ENCODE measurements at places on chromosomes 7 and 10. TPM values are rescaled to one million over a fixed set of nuclear protein-coding genes. Genes with fewer than 3 reads are reported as not detected.
A peak's percentile ranks its signal among the peaks of the same experiment; 100 is the strongest.

DNA sequence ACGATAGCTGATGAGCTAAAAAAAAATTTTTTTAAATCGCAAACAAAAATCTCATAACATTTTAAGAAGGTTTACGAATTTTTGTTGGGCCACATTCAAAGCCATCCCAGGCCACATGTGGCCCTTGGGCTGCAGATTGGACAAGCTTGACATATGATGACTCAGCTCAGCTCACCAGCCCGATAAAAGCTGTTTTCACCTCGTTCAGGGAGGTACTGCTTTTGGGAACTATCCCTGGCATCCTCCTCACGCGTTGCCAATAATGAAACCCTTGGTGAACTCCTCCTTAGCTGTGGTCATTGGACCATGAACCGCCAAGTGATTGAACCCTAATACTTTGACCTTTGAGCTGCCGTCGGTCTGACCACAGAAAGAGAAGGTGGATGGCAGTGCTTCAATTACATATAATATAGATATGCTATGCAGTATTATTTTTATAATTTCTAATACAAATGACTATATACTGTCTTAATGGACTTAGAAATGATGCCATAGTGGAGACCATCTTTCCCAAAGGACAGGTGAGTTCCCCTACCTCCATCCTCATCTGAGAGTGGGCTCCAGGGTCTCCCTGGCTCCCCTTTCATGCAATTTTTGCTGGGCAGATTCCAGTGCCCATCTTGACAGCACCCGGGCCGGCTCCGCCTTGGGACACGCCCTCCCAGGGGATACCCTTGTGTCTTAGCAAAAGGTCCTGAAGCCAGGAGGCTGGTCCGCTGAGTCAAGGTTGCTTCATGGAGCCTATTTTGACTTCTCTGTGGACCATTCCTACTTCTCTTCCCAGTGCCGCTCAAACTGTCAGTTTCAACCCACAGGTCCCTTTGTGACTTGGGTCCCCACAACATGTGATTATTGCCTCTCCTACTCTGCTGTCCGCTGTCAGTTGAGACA, 707.2 kb downstream of the PARD3 start:
- no peak for DNase-seq

GRCh38 chr10:21125471-21126228, 228.5 kb upstream of the NEBL start:
- DNase-seq, result no peak

DNA sequence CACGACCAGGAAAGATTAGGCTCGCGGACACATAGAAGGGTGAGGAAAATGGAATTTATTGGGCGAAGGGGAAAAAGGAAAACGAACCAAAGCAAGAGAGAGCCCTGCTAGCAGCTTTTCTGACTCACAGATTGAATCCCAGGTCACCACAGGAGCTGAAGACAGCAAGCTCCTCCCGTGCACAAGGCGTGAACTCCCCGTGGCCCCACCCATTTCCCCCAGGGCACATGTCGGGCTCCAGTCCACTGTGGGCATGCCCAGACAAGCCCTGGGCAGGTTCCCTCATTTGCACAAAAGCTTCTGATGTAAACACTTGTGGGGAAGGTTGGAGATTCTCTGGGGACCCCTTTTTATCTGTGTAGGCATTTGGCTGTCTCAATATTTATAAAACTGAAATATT, 582.4 kb downstream of the SUGCT start:
- DNase-seq, result peak; percentile 77

DNA sequence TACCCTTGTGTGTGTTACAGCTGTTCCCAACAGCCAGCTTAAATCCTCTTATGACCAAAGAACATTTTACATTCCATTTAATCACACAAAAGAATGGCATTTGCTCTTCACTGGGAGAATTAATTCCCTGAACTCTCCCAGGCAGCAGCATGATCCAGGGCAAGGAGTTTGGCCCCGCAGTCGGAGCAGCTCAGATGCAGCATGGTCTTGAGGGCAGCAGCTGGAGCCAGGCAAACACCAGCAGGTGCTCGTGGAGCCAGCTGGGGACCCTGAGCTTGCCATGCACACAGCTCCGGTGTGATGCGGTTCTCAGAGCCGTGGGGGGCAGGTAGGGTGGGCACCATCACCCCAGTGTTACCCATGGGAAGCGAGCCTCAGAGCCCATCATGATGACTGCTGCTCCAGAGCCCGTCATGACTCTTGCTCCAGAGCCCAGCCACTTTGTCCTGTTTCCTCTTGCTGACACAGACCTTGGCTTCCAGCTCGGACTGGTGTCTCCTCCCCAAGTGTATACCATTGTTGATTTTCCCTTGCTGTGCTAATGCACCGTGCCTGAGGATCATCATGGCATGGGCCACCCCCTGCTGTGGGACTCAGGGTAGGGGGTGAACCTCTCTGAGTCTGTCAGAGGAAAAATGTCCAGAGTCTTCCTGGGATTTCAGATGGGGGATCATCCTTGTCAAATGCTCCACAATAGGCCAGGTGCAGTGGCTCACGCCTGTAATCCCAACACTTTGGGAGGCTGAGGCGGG, 75.8 kb downstream of the ZRANB1 start:
- DNase-seq, result no peak

DNA sequence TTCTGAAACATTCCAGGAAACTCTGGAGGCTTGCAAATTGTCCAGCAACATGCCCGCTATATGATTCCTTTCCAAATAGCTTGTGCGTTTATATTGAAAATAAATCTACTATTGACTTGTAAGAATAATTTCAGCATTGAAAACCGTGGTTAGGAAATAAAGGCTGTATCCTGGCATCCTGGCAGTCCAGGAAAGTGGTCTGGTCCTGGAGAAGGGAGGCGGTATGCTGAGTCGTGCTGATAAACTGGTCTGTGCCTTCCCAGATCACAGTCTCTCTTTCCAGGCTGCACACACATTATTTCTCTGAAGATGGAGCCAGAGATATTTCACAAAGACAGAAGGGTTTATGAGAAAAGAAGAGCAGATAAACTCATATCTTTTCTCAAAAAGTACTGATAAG, 350.1 kb upstream of the COBL start:
- DNase-seq, result no peak

ANKRD30A gene
- total RNA-seq, result 0.09 TPM

CALML3 gene
- total RNA-seq, result not detected

Measured in sciatic nerve (tissue), 2 donors.